Stimulated activated naive B cell treated with anti-CD40 and anti-IgM and Interleukin-4, amounts not matched to agents 10 μg/mL and 1 μg/mL and 100 μg/mL, for 72 hours (primary cell): ENCODE measurements at places on chromosomes 5 and 9.

GRCh38 chr5:41507501-41507900, 2.9 kb downstream of the PLCXD3 start:
- peaks cover 31% of the 10 kb centered on the region for H3K27me3 ChIP-seq
- no peak for DNase-seq
- no peaks in the 10 kb centered on the region for H3K4me1 ChIP-seq
- no peak overlapping the region for H3K4me3 ChIP-seq

- no peak overlapping the region for H3K4me3 ChIP-seq
- H3K36me3 ChIP-seq = no peaks in the 10 kb centered on the region
- H3K27me3 ChIP-seq = no peaks in the 10 kb centered on the region
These were observed 529.1 kb upstream of the SEMA6A start for GRCh38 chr5:117103703-117104102.

- no peak overlapping the region for H3K4me3 ChIP-seq
- H3K27me3 ChIP-seq = no peaks in the 10 kb centered on the region
- H3K4me1 ChIP-seq = no peaks in the 10 kb centered on the region
- no peak for DNase-seq
These were observed 139.8 kb upstream of the EDIL3 start for GRCh38 chr5:84524491-84524890.

GRCh38 chr5:136518174-136518573, 152.8 kb upstream of the TRPC7 start:
- H3K27ac ChIP-seq = no peak overlapping the region
- no peaks in the 10 kb centered on the region for H3K4me1 ChIP-seq
- no peaks in the 10 kb centered on the region for H3K27me3 ChIP-seq
- no peaks in the 10 kb centered on the region for H3K36me3 ChIP-seq

DNA sequence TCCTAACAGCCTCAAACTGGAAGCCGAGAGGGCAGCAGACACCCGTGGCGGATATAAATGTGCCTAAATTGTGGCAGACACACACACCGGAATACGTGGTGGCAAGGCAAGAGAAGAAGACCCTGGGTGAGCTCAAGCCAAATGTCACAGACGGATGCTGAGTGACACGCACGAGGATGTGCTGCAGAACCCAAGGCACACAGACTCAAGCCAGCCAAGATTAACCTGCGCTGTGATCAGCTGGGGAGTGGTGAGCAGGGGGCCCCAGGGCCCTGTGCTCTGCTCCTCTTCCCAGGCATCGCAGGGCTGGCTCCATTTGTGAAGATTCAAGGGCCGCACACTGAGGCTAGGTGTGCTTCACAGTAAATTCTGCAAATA, 16.4 kb downstream of the SEMA4D start:
- H3K27me3 ChIP-seq = no peaks in the 10 kb centered on the region
- H3K36me3 ChIP-seq = peaks cover 34% of the 10 kb centered on the region
- DNase-seq = no peak
- H3K4me1 ChIP-seq = peaks cover 91% of the 10 kb centered on the region
- H3K4me3 ChIP-seq = no peak overlapping the region
- H3K27ac ChIP-seq = peak overlapping the region; percentile 26

GRCh38 chr5:125413496-125414274, 667.2 kb upstream of the ZNF608 start:
- no peak overlapping the region for H3K4me3 ChIP-seq
- no peaks in the 10 kb centered on the region for H3K27me3 ChIP-seq
- no peaks in the 10 kb centered on the region for H3K36me3 ChIP-seq
- no peak overlapping the region for H3K27ac ChIP-seq

- H3K36me3 ChIP-seq = peaks cover 34% of the 10 kb centered on the region
- H3K27me3 ChIP-seq = no peaks in the 10 kb centered on the region
- H3K4me3 ChIP-seq = no peak overlapping the region
- DNase-seq = no peak
- peak overlapping the region; percentile 33 for H3K27ac ChIP-seq
These were observed 30.7 kb downstream of the AOPEP start for GRCh38 chr9:94757158-94757557.

DNA sequence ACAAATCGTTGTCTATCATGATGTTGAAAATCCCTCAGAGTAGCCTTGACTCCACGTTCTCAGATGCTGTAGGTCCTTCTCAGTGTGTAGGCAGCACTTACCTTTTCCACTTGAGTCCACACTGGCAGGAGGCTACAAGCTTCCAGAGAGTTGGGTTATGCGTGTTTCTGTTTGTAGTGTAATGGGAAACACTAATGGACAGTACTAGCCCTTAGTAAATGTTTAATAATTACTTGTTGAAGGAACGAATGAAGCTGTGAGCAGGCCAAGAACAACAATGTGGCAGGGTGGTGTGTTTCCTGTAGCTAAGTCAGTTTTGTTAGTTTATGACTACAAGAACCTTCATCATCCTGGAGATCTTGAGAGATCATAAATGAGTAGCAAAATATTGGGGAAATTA, 83.5 kb downstream of the ARHGAP26 start:
- H3K36me3 ChIP-seq = peaks cover 1% of the 10 kb centered on the region
- no peak overlapping the region for H3K4me3 ChIP-seq
- H3K4me1 ChIP-seq = peaks cover 12% of the 10 kb centered on the region
- no peaks in the 10 kb centered on the region for H3K27me3 ChIP-seq
- H3K27ac ChIP-seq = no peak overlapping the region
- no peak for DNase-seq

- H3K27me3 ChIP-seq = no peaks in the 10 kb centered on the region
- H3K4me1 ChIP-seq = no peaks in the 10 kb centered on the region
- H3K27ac ChIP-seq = no peak overlapping the region
- no peak overlapping the region for H3K4me3 ChIP-seq
These were observed 584.4 kb upstream of the ACO1 start for GRCh38 chr9:31799953-31800609.

DNA sequence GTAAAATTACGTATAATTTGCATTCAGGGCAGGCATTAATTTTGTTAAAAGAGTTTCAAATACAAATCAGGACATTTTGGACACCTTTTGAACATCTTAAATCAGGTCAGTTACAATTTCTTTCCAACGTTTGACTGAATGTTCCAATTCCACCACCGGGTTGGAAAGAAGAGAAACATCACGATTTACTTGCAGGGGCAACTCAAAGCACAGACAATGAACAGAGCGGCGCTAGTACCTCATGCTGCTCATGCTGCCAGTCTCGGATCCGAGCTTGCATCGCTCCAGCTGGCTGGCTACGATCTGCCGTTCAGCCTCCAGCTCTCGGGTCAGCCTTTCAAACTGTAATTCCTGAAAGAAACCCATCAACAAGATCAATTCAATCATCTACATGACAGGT, 339.5 kb downstream of the CTNND2 start:
- no peak for DNase-seq
- no peak overlapping the region for H3K4me3 ChIP-seq
- H3K27me3 ChIP-seq = no peaks in the 10 kb centered on the region
- H3K36me3 ChIP-seq = no peaks in the 10 kb centered on the region
- H3K4me1 ChIP-seq = no peaks in the 10 kb centered on the region

- peaks cover 6% of the 10 kb centered on the region for H3K27me3 ChIP-seq
- no peak overlapping the region for H3K4me3 ChIP-seq
- no peaks in the 10 kb centered on the region for H3K4me1 ChIP-seq
- H3K36me3 ChIP-seq = peaks cover 3% of the 10 kb centered on the region
These were observed 107.5 kb upstream of the TLR4 start for GRCh38 chr9:117596678-117597077.

- H3K27me3 ChIP-seq = peaks cover 69% of the 10 kb centered on the region
- H3K4me3 ChIP-seq = no peak overlapping the region
- H3K36me3 ChIP-seq = no peaks in the 10 kb centered on the region
- no peak overlapping the region for H3K27ac ChIP-seq
- DNase-seq = no peak
These were observed 39.2 kb upstream of the HAND1 start for GRCh38 chr5:154517181-154517580.

GRCh38 chr9:102209176-102209575, 470.7 kb upstream of the GRIN3A start:
- H3K4me1 ChIP-seq = no peaks in the 10 kb centered on the region
- no peak for DNase-seq
- H3K4me3 ChIP-seq = no peak overlapping the region
- no peak overlapping the region for H3K27ac ChIP-seq
- no peaks in the 10 kb centered on the region for H3K27me3 ChIP-seq

DNA sequence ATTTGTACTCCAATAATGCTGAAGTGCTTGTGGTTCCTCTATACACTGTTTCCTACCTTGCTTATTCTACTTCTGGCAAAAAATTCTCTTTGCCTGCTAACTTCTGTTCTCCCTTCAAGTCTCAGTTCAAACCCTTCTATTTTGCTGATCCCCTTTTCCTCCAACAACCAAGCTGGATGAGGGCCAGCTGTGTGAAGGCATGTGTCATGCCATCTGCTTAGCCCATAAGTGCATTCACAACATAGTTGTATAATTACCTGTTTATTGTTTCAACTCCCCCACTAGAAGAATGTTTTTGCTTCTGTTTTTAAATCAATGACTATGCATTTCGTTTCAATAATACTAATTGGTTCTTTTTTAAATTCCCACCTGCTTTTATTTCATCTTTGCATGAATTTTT, 1951.4 kb upstream of the WWC1 start:
- no peak for DNase-seq
- H3K27me3 ChIP-seq = no peaks in the 10 kb centered on the region
- H3K27ac ChIP-seq = no peak overlapping the region
- no peak overlapping the region for H3K4me3 ChIP-seq
- H3K4me1 ChIP-seq = no peaks in the 10 kb centered on the region
- no peaks in the 10 kb centered on the region for H3K36me3 ChIP-seq

GRCh38 chr9:126592461-126592860, 21.3 kb upstream of the LMX1B start:
- no peak overlapping the region for H3K27ac ChIP-seq
- H3K4me1 ChIP-seq = no peaks in the 10 kb centered on the region
- peaks cover 82% of the 10 kb centered on the region for H3K27me3 ChIP-seq
- H3K4me3 ChIP-seq = no peak overlapping the region
- no peak for DNase-seq

GRCh38 chr5:5649641-5650040, 227.2 kb downstream of the ICE1 start:
- no peaks in the 10 kb centered on the region for H3K36me3 ChIP-seq
- no peak for DNase-seq

DNA sequence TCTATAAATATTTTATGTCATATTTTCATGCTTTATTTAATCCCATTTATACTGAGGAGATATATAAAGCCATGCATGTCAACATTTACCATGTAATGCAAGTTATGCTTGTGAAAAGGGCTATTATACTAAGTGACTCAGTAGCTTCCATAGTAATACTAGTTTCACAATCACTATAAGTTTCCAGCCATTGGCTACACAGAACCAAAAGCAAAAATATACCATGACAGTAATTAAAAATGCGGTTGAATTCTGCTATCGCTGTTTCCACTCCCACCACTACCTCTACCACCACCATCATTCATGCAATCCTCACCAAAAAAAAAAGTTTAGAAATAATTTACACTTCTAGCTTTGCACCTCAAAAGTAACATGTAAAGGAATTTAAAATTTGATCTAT, 60.2 kb downstream of the MLLT3 start:
- H3K27me3 ChIP-seq = no peaks in the 10 kb centered on the region
- DNase-seq = no peak
- no peak overlapping the region for H3K27ac ChIP-seq
- H3K4me3 ChIP-seq = no peak overlapping the region

GRCh38 chr5:32018476-32019436, 155.4 kb downstream of the GOLPH3 start:
- H3K4me1 ChIP-seq = peaks cover 6% of the 10 kb centered on the region
- no peak overlapping the region for H3K27ac ChIP-seq
- H3K27me3 ChIP-seq = no peaks in the 10 kb centered on the region
- DNase-seq = no peak
- H3K36me3 ChIP-seq = no peaks in the 10 kb centered on the region

GRCh38 chr9:224582-225520, 10.2 kb downstream of the DOCK8 start:
- peaks cover 25% of the 10 kb centered on the region for H3K4me1 ChIP-seq
- no peak overlapping the region for H3K4me3 ChIP-seq

DNA sequence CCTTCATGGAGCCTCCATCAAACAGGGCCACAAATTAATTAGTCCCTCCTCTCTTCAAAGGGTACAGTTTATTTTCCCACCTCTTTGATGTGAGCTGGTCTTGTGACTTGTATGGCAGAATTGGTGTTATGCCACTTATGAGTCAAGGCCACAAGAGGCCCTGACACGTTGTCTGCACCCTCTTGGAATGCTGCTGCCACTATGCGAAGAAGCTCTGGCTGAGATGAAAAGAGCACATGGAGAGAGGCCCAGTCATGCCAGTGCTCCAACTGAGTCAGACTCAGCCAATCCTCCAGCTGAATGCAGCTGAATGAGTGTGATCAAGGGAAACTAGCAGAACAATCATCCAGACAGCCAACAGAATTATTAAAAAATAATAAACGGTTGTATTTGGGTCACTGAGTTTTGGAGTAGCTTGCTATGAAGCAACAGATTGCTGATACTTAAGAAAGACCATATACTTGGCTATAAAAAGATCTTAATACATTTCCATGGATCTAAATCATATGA, 128.3 kb downstream of the MARCHF11 start:
- H3K4me3 ChIP-seq = no peak overlapping the region
- H3K27ac ChIP-seq = no peak overlapping the region
- no peaks in the 10 kb centered on the region for H3K36me3 ChIP-seq
- no peaks in the 10 kb centered on the region for H3K4me1 ChIP-seq

DNA sequence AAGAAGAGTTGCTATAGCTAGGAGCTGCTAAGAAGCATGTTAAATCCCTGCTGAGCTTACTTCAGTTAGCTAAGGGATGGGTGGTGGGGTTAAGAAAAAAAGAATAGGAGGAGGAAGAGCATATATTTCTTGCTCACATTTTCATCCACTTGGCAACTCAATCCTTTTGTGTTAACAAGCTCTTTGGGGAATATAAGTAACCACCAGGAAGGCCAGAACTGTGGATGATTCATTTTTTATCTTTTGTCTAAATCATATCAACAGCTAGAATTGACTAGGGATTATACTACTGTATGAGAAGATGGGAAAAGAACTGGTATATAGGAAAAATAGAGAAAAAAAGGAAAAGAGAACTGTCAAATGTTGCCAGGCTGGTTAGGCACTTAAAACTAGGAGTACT, 555.3 kb upstream of the ARRDC3 start:
- no peak overlapping the region for H3K27ac ChIP-seq
- no peaks in the 10 kb centered on the region for H3K36me3 ChIP-seq
- no peaks in the 10 kb centered on the region for H3K4me1 ChIP-seq

GRCh38 chr9:128943832-128944620, 3.4 kb downstream of the DOLK start:
- no peak overlapping the region for H3K27ac ChIP-seq
- H3K4me3 ChIP-seq = no peak overlapping the region
- no peaks in the 10 kb centered on the region for H3K27me3 ChIP-seq
- H3K4me1 ChIP-seq = peaks cover 31% of the 10 kb centered on the region
- peaks cover 16% of the 10 kb centered on the region for H3K36me3 ChIP-seq

DNA sequence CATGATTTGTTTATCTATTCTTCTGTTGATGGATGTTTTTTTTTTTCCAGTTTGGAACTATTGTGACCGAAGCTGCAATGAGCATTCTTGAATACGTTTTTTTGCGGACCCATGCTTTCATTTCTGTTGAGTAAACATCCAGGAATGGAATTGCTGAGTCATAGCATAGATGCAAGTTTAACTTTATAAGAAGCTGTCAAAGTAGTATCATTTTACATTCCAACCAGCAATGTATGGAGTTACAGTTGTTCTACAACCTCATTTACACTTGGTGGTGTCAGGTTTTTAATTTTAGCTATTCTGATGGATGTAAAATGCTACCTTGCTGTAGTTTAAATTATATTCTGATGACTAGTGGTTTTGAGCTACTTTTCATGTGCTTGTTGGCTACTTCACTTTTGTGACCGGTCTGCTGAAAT, 49.0 kb downstream of the NPR3 start:
- H3K36me3 ChIP-seq = no peaks in the 10 kb centered on the region
- peaks cover 3% of the 10 kb centered on the region for H3K27me3 ChIP-seq
- H3K4me1 ChIP-seq = no peaks in the 10 kb centered on the region
- no peak for DNase-seq
